Mesendoderm (in vitro differentiated cells): ENCODE measurements at places on chromosomes 2 and 18.
A peak's percentile ranks its signal among the peaks of the same experiment; 100 is the strongest.

- no peak for DNase-seq
Measured at GRCh38 chr18:48926420-48926857, 24.3 kb downstream of the SMAD7 start.

GRCh38 chr2:12441750-12442475 is 274.8 kb upstream of the TRIB2 start:
- DNase-seq, result no peak

GRCh38 chr2:121087117-121087516 is 197.9 kb downstream of the TFCP2L1 start:
- DNase-seq, result no peak

- DNase-seq, result no peak
Measured at GRCh38 chr2:137802038-137802437, 162.2 kb upstream of the HNMT start.

GRCh38 chr2:173441222-173441621 is 86.5 kb downstream of the CDCA7 start:
- DNase-seq, result no peak

GRCh38 chr18:70333757-70334156 is 44.9 kb downstream of the SOCS6 start:
- peak; percentile 74 for DNase-seq

- no peak for DNase-seq
Measured at GRCh38 chr18:68445136-68445535, 269.8 kb downstream of the TMX3 start.

GRCh38 chr2:223740679-223741078 is 96.7 kb downstream of the AP1S3 start:
- DNase-seq, result no peak

DNA sequence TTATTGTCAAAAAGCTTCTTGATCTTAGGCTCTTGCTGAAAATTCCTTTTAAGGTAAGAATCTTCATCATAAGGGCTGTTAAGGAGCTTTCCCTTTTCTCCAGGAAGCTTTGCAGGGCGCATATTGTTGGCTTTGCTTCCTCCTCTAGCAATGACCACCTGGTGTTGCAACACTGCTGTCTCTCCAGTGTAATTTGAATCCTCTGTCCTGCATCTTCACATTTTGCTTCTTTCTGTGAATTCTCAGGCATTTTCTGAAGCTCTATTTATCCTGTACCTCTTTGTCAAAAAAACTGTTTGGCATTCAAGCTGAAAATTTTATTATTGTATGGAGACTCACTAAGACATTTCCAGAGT is 533.1 kb upstream of the CHAC2 start:
- peak; percentile 75 for DNase-seq

GRCh38 chr2:235611349-235611748 is 117.5 kb downstream of the AGAP1 start:
- no peak for DNase-seq

DNA sequence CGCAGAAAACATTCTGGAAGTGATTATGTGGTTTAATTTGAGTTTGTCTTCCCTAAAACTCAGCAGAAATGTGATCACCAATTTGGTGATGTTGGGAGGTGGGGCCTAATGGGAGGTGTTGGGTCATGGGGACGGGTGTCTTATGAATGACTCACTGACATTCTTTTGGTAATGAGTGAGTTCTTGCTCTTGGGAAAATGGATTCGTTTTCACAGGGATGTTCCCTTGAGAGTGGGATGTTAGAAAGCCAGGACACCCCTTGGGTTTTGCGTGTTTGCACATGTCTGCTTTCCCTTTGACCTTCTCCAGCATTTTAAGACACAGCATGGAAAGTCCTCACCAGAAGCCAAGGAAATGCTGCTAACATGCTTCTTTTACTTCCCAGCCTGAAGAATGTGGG is 321.5 kb upstream of the NT5C1B start:
- peak; percentile 81 for DNase-seq

GRCh38 chr18:2850816-2851215 is 4.0 kb downstream of the EMILIN2 start:
- no peak for DNase-seq

DNA sequence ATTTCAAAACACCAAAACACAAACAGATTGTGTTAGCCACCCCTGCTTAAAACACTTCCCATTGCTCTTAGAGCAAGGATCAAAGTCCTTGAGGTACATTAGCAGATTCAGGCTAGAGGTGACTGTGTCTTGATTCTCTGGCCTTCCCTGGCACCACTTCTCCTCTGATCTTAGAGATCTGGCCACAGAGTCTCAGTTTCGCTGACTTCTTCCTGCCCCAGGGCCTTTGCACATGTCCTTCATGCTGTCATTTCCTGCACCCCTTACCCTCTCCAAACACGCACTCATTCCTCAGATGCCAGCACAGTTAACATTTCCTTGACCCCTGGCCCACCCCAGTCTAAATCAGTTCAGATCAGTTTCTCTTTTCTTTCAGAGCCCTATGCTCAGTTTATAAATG is 16.9 kb downstream of the CXCR4 start:
- DNase-seq, result no peak

DNA sequence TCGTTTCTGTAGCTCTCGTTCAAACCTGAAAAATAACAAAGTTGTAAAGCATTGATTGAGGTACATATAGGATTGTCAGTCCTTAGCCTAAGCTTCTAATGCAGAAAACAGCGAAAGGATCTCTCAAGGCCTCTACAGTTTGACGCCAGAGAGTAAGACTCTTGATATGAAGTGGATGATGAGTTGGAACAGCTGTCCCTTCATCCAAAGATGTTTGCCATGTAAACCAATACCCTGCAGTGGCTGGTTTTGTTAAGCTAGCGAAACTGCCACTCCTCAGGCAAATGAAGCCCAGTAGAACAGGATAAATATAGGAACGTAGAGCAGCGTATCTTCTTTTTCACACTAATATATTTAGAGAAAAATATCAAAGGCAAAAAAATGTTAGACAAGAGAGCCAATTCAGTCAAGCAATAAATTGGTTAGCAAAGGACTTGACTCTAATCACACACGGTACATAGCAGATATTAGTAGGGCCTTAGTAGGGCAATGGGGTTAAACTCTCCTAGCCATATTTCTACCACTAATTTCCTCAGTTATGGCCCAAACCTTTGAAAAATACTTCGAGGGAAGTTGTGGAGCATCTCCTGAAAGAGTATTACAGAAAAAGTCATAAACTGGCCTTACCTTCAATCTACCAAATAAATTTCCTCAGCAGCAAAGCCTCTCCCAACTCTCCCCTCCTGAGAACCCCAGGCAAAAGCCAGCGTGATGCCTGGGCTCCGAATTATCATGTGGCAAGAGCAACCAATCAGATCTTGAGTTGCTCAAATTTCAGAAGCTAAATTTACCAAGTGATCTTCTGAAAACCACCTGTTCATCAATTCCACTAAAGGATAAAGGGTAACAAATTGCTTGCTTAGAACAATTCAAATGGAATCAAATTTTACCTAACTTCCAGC is at the start of gene NEB:
Gene NEB (minus strand): TSS at position 706 of the 902 bp plus-strand sequence. CDS start 1,320 bp downstream, outside the sequence.
- DNase-seq, result no peak

- DNase-seq, result no peak
Measured at GRCh38 chr2:191851158-191851557, 4.3 kb upstream of the CAVIN2 start.

DNA sequence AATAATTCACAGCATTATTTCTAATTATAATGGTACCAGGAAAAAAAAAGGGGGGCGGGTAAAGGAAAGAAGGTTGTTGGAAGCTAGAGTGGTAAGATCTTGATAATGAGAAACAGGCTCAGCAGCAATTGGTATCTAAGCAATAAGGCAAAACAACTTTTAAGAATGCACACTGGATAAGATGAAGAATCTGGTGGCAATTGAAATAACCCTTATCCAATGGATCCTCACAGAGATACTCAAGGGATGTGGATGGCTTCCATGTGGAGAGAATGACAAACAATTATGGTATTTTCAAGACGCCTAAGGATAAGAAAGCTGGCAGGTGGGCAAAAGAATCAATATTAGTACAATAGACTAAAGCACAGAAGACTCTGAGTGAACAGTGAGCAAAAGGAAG is 153.6 kb downstream of the UPP2 start:
- peak; percentile 27 for DNase-seq

DNA sequence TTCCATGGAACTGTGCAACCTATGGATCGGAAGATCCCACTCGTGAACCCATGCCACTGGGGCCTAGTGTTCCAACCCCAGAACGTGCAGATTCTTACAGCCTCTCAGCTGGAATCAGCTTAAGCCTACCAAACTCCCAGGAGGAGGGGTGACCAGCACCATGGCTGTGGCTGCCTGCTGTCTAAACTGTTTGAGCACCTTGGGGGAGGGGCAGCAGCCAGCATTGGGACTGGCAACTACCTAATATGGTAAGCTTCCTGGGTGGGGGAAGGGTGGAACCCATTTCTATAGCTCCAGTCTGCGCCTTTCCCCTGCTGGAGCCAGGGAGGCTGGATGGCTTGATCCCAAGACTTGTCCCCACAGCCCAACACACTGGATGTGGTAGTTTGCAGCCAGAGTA is 10.7 kb upstream of the POLE4 start:
- peak; percentile 76 for DNase-seq

DNA sequence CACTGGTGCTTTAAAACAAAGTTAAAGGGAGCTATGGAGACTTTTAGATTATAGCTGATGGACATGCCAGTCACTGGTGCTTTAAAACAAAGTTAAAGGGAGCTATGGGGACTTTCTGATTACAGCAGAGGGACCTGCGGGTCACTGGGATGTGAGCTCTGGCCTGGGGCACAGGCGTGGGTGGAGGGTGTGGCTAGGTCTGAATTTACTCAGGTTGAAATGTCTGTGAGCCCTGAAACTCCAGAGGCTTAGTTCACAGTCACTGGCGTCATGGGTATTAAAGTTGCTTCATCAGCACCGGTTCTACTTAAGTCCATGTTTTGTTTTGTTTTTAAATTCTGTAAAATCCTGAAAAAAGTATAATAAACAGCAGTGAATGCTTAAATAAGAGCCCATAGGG is 49.0 kb upstream of the TMEM18 start:
- DNase-seq, result no peak

DNA sequence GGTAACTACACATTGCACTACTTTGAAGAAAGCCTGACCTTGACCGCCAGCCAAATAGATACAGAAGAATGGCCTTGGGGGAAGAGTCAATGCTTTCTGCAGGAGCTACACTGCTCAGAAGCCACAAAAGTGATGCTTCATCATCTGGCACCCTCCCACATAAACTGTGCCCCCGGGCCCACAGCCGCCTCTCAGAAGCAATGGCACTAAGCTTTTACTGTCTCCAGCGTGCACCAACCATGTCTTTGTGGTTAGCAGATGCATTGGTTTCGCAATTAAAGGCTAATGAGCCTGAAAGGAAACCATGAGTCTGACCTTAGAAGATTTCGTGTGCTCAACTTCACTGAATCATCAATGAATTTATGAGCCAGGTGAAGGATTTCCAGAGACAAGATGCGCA is 209.4 kb upstream of the TRIB2 start:
- DNase-seq, result no peak

DNA sequence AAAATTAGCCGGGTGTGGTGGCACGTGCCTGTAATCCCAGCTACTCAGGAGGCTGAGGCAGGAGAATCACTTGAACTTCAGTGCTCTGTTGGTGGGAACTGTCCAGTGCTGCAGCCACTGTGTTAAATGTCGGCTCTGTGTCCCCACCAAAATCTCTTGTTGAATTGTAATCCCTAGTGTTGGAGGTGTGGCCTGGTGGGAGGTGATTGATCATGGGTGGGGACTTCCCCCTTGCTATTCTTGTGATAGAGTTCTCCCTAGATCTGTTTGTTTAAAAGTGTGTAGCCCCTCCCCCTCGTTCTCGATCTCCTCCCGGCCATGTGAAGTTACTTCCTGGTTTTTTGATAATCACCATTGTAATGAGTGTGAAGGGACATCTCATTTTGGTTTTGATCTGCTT is 9.8 kb upstream of the RPL31 start:
- no peak for DNase-seq

GRCh38 chr18:73458186-73458964 is 590.6 kb upstream of the NETO1 start:
- DNase-seq, result no peak

GRCh38 chr2:76210551-76210950 is 499.8 kb upstream of the GCFC2 start:
- peak; percentile 94 for DNase-seq

- no peak for DNase-seq
Measured at GRCh38 chr2:55604027-55604565, 13.3 kb downstream of the PPP4R3B start.

DNA sequence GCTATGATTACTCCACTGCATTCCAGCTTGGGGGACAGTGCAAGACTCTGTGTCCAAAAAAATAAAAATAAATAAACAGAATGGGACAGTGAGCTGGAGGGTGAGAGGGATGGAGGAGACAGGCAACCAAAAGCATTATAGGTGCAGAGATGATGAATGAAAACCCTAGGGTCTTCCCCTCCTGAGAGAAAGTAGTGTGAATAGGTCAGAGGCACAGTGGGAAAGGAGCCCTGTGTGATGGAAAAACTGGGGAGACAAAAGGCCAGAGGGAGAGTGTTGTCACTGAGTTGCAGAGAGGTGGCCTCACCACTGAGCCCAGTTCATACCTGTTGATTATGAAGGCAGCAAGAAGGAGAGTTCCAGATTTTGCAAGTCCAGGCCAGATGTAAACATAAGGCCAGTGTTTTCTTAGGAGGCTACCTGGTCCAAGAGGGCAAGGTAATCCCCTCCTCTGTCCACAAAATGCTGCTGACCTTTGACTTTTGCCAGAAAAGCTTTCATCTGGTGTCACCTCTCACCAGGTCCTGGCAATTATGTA is 17.6 kb upstream of the AGFG1 start:
- no peak for DNase-seq

DNA sequence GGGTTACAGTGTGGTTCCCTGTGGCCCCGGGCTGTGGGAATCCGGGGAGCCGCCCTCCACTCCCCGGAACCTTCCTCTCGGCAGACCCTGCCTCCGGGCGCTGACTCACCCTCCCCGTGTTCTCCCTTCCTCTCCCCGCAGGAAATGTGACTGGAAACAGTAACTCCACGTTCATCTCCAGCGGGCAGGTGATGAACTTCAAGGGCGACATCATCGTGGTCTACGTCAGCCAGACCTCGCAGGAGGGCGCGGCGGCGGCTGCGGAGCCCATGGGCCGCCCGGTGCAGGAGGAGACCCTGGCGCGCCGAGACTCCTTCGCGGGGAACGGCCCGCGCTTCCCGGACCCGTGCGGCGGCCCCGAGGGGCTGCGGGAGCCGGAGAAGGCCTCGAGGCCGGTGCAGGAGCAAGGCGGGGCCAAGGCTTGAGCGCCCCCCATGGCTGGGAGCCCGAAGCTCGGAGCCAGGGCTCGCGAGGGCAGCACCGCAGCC is 59.5 kb downstream of the TNFRSF11A start:
- DNase-seq, result peak; percentile 38

GRCh38 chr2:121611730-121612705 is 37.2 kb downstream of the CLASP1 start:
- DNase-seq, result no peak

- no peak for DNase-seq
Measured at GRCh38 chr18:76654577-76654976, 159.5 kb upstream of the ZNF516 start.

- no peak for DNase-seq
Measured at GRCh38 chr2:174450021-174450816, 36.6 kb downstream of the GPR155 start.
